Stimulated activated CD4-positive, alpha-beta T cell treated with anti-CD3 and anti-CD28 coated beads, Interleukin-4, amount 100 ng/mL, for 48 hours (primary cell): ENCODE measurements at places on chromosomes 12 and 14.

- no peak for DNase-seq
Observed at GRCh38 chr14:104927901-104928300, 3.2 kb downstream of the PLD4 start.

DNA sequence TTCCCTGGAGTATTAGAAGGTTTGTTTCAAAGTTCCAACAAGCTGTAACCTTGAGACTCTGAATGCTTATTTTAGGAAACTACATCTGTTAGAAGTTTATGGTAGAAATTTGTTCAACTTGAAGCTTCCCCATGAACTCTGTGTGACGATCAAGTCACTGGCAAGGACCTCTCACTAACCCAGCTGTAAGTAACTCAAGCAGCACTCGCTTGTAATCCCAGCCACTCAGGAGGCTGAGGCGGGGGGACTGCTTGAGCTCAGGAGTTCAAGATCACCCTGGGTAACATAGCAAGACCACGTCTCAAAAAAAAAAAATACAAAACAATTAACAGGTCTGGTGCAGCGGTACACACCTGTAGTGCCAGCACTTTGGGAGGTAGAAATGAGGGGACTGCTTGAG lies 25.6 kb downstream of the TESC start:
- no peak for DNase-seq

DNA sequence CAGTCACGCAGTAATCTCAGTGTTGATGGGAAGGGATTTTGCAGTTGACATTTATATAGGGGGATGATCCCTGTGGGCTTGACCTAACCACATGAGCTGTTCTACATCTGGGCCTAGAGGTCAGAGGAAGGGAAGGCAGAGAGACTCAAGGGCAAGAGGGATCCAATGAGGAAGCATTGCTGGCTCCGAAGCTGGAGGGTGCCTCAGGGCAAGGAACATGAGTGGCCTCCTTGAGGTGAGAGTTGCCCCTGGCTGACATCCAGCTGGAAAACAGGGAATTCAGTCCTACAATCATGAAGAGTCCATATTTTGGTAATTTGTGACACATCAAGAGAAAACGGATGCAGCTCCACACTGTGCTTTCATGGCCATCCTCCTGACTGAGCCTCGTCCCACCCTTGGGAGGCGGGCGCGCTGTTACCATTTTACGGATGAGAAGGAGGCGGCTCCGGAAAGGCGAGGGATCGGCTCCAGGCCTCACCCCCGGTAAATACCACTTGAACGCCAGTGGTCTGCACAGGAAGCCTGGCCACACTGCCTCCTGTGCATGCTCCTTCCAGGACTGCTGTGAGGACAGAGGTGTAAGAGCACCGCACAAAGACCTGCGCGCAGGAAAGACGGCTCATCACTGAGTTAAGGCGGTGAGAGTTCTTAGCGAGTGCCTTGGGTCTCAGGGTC lies 18.5 kb upstream of the FKBP4 start:
- DNase-seq, result no peak

GRCh38 chr12:32115404-32116104 lies 8.9 kb downstream of the BICD1 start:
- no peak for DNase-seq

- DNase-seq, result peak; percentile 79
Observed at GRCh38 chr14:54776361-54777001, 126.1 kb downstream of the GCH1 start.

GRCh38 chr14:59297071-59297776 lies 108.8 kb downstream of the DAAM1 start:
- DNase-seq, result no peak

- DNase-seq, result no peak
Observed at GRCh38 chr12:507391-507796, 47.7 kb downstream of the B4GALNT3 start.

DNA sequence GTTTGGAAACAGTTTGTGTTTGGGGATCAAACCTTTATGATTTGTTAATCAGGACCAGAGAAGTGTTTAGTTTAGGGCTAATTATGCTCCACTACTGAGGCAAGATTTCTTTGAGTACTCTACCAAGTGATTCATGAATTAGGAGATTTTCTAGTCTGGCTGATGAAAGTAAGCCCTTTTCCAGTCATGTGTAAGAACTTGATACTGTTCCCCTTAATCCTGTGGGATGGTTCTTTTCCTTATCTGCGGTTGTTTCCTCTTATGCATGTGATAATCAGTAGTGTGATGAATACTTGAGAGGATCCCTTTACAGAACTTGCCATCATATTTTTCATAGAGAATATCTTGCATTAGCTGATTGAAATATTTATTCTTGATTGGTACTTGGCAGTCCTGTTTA lies 42.1 kb downstream of the DYRK2 start:
- no peak for DNase-seq

DNA sequence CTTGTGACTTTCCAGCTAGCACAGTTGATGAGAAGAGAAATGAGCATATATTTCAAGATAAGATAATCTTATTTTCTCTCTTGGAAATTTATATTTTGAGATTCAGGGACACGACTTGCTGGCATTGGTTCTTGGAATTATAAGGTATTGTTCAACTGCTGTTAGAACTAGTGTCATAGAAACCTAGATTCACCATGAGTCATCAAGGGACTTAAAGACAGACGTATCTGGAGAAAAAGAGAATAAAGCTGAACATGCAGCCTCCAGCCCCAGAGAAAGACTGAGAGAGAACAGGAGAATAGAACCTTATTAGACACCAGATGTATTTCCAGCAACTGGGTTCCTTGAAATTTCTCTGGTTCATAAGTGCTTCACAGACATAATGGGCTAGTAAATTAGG lies 194.4 kb upstream of the PPFIA2 start:
- DNase-seq, result no peak

GRCh38 chr14:81315341-81315740 lies 84.8 kb downstream of the STON2 start:
- no peak for DNase-seq

- no peak for DNase-seq
Observed at GRCh38 chr12:94445662-94446061, 14.0 kb downstream of the CEP83 start.

DNA sequence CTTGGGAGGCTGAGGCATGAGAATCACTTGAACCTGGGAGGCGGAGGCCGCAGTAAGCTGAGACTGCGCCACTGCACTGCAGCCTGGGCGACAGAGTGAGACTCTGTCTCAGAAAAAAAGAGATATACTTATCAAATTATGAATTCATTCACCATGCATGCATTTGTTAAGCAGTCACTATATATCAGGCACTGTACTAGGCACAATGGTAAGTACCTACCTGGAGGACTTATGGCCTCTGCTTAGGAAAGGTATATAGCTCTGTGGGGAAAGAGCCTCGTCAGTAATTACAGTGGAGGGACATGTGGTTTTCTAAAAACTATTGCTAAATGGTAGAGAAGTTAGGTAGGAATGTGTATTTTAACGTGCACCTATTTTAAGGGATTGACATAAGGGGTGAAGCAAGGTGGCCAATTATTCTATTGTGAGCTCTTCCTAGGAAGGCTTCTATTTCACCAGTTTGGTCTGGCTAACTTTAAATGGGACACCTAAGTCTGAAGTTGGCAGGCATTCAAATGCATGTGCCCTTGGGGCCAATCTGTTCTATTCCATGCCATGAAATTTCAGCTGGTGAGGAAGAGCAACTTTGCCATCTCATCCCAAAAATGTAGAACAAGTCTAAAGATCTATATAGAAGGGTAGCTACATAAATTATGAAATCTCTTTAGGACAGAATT lies 15.0 kb downstream of the TCP11L2 start:
- DNase-seq, result no peak

- no peak for DNase-seq
Observed at GRCh38 chr14:86086962-86087361, 557.0 kb downstream of the FLRT2 start.

DNA sequence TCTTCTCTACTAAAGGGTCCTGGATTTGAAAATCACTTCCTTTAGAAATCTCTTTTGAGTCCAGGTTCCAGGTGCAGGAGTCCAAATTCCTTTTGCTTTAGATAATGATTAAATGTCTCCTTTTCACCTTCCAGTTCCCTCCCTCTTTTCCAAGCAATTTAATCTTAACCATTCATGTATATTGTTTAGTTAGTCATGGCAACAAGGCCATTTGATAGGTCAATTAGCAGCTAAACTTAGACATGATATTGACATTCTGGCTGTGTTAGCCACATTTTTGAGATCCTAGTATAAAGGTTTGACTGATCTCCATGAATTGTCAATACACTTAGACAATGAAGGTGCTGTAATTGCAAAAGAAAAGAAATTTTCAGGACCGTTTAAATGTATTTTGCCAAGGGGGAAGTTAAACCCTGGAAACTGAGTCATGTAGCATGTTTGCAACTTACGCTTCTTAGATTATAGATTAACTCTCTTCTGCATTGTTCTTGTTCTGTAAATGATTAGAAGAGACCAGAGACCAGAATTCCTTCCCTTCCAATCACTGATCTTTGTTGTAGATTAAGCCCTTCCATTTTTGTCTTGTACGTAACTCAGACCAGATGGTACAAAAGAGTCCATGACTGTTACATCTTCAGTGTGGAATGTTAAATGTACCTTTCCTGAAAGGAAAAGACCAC lies 12.4 kb upstream of the C12orf75 start:
- no peak for DNase-seq

GRCh38 chr14:90093942-90094595 lies 32.3 kb downstream of the KCNK13 start:
- DNase-seq, result no peak

DNA sequence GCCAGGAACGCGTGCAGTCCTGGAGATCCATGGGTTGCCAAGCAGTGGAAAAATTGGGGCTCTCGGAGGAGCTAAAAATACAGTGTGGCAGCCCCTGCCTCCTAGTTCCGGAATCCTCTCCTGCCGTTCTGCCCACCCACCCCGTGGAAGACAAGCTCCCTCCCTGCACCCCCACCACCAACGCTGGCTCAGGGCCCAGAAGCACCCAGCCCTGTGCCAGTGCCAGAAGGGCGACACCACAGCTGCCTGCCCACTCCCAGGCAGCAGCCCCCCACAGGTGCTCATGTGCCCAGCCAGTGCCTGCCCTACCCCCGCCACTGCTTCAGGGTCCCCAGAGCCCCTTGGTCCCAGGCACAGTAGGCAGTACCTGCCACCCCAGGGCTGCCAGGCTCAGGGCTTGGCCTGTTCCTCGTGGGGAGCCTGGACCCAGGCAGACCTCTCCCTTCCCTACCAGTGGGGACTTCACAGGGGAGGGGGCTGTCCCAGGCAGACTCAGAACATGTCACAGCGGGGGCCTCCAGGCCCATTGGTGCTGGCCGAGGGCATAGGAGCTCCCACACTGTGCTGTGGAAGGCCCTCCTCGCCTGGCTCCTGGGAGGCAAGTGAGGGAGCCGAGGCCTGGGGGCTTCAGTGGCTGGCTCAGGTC lies 7.4 kb downstream of the INF2 start:
- no peak for DNase-seq

- no peak for DNase-seq
Observed at GRCh38 chr14:97219431-97220017, 422.3 kb downstream of the VRK1 start.

GRCh38 chr14:76784881-76785280 lies 23.6 kb downstream of the VASH1 start:
- peak; percentile 58 for DNase-seq

DNA sequence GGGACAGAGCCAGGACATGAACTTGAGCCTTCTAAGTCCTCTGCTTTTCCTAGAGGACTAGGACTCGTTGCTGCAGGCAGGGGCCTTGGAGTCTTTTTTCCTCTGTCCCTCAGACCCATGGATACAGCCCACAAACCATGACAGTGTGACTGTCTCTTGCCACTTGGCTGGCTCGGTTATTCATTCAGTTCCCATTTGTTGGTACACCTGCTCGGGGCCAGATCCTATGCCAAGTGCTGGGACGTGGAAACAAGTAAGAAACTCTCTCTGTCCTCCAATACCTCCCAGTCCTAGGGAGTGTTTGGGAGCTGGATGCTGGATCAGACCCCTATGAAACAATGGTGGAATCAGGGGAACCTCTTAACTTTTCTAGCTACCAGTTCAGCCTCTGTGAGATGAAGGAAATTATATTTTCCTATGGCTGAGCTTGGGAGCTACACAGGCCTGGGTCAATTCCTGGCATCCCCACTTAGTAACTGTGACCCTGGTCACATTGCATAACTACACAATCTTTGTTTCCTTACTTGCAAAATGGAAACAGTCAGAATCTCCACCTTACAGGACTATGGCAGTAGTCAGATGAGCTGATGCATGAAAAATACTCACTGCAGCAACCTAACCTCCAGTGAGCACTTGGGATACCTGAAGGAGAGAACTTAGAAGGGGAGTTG lies 106.3 kb upstream of the VRK1 start:
- no peak for DNase-seq

- DNase-seq, result no peak
Observed at GRCh38 chr14:59299731-59300130, 111.3 kb downstream of the DAAM1 start.

GRCh38 chr12:114625294-114625851 lies 58.6 kb downstream of the TBX3 start:
- DNase-seq, result peak; percentile 32

GRCh38 chr12:58249610-58250009 lies 308.2 kb downstream of the ATP23 start:
- DNase-seq, result no peak

GRCh38 chr14:89915114-89915878 lies 39.2 kb downstream of the EFCAB11 start:
- DNase-seq, result peak; percentile 44

DNA sequence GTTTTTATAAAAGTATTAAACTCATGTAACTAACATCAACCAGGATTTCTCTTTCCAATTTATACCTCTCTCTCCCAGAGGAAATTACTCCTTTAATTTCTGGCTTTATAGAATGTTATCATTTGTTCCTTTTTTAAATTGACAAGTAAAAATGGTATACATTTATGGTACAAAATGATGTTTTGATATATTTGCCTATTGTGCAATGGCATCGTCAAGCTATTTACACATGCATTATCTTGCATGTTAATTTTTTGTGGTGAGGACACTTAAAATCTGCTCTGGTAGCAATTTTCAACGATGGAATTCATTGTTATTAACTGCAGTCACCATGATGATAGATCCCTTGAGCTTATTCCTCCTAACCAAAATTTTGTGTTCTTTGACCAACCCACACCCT lies 149.0 kb upstream of the NAV3 start:
- no peak for DNase-seq

DNA sequence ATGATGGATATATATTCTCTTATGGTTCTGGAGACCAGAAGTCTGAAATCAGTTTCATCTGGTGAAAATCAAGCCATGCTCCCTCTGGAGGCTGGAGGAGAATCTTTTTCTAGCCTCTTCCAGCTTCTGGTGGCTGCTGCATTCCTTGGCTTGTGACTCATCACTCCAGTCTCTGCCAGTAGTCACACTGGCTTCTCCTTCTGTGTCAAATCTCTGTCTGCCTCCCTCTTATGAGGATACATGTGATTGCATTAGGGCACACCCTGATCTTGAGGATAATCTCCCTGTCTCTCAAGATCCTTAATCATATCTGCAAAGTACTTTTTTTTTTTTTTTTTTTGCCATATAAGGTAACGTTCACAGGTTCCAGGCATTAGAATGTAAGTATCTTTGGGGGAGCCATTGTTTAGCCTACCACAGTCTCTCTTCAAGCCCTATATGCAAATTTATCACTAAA lies 17.7 kb downstream of the DNAL1 start:
- DNase-seq, result no peak

DNA sequence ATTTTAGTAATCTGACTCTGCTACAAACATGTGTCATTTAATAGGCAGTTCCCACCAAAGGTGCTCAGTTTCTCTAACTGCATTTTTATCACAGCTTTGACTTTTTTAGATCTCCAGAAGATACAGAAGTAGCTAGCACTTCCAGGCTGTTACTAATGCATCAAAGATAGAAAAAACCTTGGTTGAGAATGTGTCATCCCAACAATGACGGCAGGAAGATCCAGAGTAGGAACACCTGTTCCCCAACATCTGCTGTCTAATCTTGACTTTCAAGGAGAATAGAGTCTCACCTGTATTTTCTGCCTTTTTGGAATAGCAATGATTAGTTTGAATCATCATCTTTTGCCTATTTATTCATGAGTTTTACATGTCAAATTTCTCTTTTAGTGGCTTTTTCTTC lies 45.0 kb downstream of the ARMH4 start:
- no peak for DNase-seq
